ENCODE measurements at places on chromosomes 6 and 20.

- DNase-seq, result no peak
Measured at GRCh38 chr6:109894181-109894580, 83.9 kb upstream of the GPR6 start.

DNA sequence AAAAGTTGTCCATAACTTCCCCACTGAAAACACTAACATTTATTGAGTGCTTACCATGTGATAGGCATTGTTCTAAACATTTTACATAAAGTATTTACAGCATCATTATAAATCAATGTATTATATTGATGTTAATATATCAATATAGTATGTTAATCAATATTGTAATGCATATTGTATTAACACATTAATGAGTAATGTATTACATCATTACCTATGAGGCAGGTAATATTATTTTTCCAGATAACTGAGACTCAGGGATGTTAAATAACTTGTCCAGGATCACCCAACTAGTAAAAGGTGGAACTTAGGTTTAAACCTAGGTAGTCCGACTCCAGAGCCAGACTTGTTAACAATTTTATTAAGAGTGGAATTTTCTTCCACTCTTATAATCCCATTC lies 12.2 kb upstream of the TREM2 start:
- DNase-seq, result no peak

GRCh38 chr20:42744756-42745465 lies 444.8 kb downstream of the PTPRT start:
- DNase-seq, result no peak

DNA sequence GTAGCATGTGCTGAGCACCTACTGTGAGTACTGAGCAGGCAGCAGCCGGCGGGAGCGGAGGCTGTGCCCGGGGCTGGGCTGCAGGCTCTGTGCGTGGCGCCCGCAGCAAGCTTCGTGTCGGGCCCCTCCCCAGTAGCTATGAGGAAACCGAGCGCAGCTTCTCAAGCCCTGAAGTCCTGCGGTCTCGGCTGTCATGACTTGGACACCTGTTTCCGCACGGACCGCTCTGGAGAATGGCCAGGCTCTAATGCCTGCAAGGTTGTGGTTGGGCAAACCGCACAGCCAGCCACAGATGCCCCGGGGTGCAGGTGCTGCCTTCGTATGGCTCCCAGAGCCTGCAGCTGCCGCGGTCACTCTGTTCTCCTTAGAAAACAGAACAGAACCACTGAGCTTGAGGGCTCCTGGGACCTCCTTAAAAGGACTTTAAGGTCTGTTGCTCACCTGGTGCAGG lies 33.7 kb downstream of the PYGB start:
- peak; percentile 26 for DNase-seq

DNA sequence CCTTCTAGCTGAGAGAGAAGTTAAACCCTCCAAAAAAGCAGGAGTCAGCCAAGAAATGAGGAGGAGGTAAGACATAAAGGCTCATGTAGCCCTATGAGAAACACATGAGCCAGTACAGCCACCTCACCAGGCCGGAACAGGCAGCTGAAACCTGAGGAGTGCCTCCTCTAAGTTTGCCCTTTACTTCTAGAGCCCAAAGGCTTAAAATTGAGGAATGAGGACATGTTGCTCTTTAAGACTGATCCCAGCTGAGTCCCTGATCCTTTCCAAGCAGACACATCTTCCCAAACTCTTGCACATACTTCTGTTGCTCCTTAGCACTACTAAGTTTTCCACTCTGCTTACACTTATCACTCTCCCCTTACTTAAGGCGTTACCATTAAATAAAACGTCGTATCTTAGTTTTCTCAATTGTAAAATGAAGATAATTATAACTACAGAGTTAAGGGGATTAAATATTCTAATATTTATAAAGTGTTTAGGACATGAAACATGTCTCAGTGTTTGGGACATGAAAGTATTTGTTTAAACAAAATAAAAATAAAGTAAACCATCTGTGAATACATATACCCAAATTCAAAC lies 124.0 kb downstream of the OGFRL1 start:
- no peak for DNase-seq

DNA sequence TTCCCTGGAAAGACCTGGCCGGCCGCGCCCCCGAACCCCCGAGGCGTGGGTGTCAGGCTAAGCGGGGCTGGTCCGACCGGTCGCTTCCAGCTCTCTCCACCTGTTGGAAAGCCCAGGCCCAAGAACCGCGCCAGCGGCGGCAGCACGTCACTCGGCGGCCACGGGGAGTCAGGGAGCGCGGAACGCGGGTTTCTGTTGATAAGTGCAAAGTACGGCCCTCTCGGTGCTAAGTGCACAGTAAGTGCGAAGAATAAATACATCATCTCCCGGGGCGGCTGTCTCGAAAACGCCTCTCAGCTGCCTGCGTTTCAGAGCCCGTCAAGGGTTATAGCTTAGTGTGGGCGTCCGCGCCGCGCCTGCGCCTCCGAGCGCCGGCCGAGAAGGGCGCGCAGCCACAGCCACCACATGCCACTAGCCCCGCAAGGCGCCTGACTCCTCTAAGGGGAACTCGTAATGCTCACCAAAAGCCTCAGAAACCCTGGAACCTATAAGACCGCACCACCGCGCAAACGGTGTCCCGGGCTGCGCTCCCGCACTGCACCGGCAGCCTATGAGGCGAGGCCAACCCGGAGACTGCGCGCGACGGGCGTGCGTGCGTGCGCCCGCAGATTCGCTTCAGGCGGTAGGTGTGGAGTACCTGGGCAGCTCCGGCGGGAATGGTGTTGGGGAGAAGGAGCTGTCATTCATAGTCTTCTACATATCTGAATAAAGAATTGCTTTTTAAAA lies 9.2 kb upstream of the TBX18 start:
- DNase-seq, result no peak

GRCh38 chr6:138001750-138002349 lies 105.4 kb downstream of the PERP start:
- DNase-seq, result no peak

DNA sequence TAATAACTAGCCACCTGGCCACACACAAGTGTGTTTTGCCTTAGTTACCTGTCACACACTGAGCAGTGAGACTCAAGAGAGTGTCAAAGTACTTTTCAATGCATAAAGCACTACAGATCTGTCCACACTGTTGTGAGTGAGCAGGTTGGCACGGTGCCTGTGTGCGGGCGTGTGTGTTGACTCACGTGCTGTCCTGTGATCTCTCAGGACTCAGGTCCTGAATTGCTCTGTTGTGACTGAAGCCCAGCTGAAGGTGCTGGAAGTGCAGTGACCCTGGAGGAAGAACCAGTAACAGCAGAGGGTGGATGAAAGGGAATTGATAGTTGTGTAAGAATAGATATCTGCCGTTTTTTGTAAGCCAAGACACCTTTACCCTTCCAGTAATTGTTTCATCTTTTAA lies 18.3 kb downstream of the SLC16A10 start:
- no peak for DNase-seq

DNA sequence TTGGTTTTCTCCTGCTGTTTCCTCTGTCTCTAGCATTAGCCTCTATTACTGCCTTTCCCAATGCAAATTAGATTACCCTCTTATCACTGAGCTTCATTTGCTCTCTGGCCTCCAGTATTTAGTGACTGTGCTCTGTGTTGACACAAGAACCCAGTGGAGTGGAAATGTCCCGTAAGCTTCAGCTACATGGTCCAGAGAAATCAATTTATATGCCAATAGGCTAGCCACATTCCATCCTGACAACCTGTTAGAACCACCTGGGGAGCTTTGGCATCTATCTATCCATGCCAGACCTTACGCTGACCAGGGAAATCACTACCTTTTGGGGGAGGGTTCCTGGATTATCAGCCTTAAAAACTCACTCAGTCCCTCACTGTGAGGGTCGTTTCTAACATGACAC lies 459.6 kb downstream of the UTRN start:
- DNase-seq, result no peak

GRCh38 chr6:34084591-34085290 lies 61.1 kb downstream of the GRM4 start:
- DNase-seq, result no peak

GRCh38 chr20:63628246-63628975 lies 1.5 kb upstream of the GMEB2 start:
- DNase-seq, result peak; percentile 27

GRCh38 chr6:33935439-33936080 lies 131.8 kb upstream of the MLN start:
- no peak for DNase-seq

GRCh38 chr20:36421641-36422040 lies 115.5 kb downstream of the DLGAP4 start:
- no peak for DNase-seq

All from skeletal muscle cell (primary cell).